ENCODE measurements at places on chromosomes 16 and 17. TPM values are rescaled to one million over a fixed set of nuclear protein-coding genes. Genes with fewer than 3 reads are reported as not detected.

TRIM72 gene
- total RNA-seq = under 0.01 TPM

- H3K4me3 ChIP-seq = no peak overlapping the region
- no peaks in the 10 kb centered on the region for H3K27me3 ChIP-seq
- H3K4me1 ChIP-seq = no peaks in the 10 kb centered on the region
- H3K36me3 ChIP-seq = no peaks in the 10 kb centered on the region
Observed at GRCh38 chr16:21076186-21076883, 74.3 kb downstream of the DNAH3 start.

GRCh38 chr16:14215941-14216340, 144.8 kb downstream of the MRTFB start:
- no peaks in the 10 kb centered on the region for H3K4me1 ChIP-seq
- H3K27me3 ChIP-seq = no peaks in the 10 kb centered on the region
- no peak overlapping the region for H3K27ac ChIP-seq
- DNase-seq = no peak

DNA sequence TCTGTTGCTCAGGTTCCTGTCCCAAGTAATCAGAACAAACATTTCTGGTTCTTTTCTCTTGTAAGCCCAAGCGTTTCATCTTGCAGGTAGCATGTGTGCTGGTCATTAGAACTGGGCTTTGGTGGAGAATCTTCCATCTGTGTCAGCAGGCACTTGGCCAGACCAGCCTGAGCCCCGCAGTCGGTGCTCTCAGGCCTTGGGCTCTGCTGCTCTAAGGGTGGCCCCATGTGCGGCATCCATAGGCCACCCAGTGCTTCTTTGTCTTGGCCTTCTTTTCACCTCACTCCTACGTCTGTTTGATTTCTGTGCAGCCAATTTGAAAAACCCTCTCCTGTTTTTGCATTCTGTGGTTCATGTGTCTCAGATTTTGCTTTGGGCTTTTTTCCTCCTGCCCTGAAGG, 51.6 kb downstream of the PLD6 start:
- H3K36me3 ChIP-seq = no peaks in the 10 kb centered on the region
- no peak for DNase-seq
- no peak overlapping the region for H3K4me3 ChIP-seq
- no peaks in the 10 kb centered on the region for H3K4me1 ChIP-seq

- no peaks in the 10 kb centered on the region for H3K27me3 ChIP-seq
- H3K4me1 ChIP-seq = no peaks in the 10 kb centered on the region
- no peak for DNase-seq
- no peak overlapping the region for H3K4me3 ChIP-seq
- no peak overlapping the region for H3K27ac ChIP-seq
- peaks cover 7% of the 10 kb centered on the region for H3K36me3 ChIP-seq
Observed at GRCh38 chr17:47669081-47669480, 19.4 kb downstream of the KPNB1 start.

DNA sequence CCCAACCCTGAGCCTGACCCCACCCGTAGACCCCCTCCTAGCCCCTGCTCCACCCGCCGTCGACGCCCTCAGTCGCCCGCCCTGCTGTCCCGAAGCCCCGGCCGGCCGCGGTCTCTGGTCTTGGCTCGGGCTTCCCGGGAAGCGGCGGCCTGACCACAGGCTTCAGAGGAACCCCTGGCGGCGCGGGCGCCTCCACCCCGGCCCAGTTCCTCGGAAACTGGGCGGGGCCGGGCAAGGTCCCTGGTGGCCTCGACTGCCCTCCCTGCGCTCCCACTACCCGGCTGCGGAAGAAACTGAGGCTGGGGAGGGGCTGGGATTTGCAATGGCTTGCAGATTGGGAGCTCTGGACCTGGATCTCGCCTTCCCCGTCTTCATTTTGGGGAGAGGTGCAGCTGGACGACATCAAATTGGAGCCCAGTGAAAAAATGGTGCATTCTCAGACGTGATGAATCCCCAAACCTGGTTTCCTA, 692 bp upstream of the SOCS1 start:
- no peak for DNase-seq
- peaks cover 2% of the 10 kb centered on the region for H3K4me1 ChIP-seq
- H3K27me3 ChIP-seq = no peaks in the 10 kb centered on the region

DNA sequence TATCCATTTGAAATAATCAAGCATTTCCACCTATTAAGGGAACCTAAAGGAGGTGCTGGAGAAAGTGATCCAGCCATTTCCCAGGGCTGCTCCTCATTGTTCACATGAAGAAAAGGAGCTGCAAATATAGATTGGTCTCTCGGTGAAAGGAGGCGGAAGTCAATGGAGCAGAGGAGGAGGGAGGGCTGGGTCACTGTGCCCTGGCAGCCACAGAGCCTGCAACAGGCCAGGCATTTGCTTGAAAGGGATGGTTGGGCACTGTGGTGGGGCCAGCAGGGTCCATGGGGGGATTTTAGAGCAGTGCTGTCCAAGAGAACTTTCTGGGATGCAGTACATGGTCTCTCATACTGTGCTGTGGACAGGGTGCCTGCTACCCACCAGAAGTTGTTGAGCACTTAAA, 173.2 kb downstream of the CYLD start:
- no peaks in the 10 kb centered on the region for H3K36me3 ChIP-seq
- H3K27me3 ChIP-seq = no peaks in the 10 kb centered on the region
- no peak overlapping the region for H3K27ac ChIP-seq
- no peaks in the 10 kb centered on the region for H3K4me1 ChIP-seq

- H3K27ac ChIP-seq = peak overlapping the region; percentile 60
- no peak overlapping the region for H3K4me3 ChIP-seq
- peaks cover 83% of the 10 kb centered on the region for H3K4me1 ChIP-seq
- H3K27me3 ChIP-seq = no peaks in the 10 kb centered on the region
Observed at GRCh38 chr17:40328386-40328766, 19.4 kb downstream of the RARA start.

TMIGD1 gene
- not detected for total RNA-seq

- H3K4me1 ChIP-seq = no peaks in the 10 kb centered on the region
- no peaks in the 10 kb centered on the region for H3K36me3 ChIP-seq
- H3K4me3 ChIP-seq = no peak overlapping the region
Observed at GRCh38 chr16:68954911-68955635, 111.7 kb downstream of the TANGO6 start.

GRCh38 chr17:45995627-45996270, 3.3 kb upstream of the STH start:
- no peaks in the 10 kb centered on the region for H3K36me3 ChIP-seq
- no peak overlapping the region for H3K27ac ChIP-seq
- no peaks in the 10 kb centered on the region for H3K4me1 ChIP-seq
- no peak overlapping the region for H3K4me3 ChIP-seq
- no peaks in the 10 kb centered on the region for H3K27me3 ChIP-seq
- DNase-seq = no peak

DNA sequence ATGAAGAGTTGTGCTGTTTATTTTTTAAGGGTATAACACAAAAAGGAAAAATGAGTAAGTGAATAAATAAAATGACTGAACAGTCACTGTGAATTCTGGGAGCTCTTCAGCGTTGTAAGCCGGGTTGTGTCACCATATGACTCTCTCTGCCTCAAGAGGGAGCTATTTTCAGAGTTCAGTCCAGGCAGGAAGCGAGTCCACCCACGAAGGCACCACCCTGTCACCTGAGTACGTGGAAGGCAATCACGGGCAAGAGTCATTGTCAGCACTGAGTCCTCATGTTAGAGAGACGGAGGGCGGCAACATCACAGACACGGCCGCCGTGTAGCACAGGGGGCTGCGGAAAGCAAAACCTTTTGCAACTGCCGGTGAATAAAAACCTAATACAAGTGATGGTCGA, 227.6 kb downstream of the UTP18 start:
- DNase-seq = no peak
- no peaks in the 10 kb centered on the region for H3K4me1 ChIP-seq
- H3K27ac ChIP-seq = no peak overlapping the region
- no peak overlapping the region for H3K4me3 ChIP-seq
- H3K27me3 ChIP-seq = no peaks in the 10 kb centered on the region

DNAAF8 gene
- 1.3 TPM for total RNA-seq

GRCh38 chr16:63890081-63890480, 1231.8 kb downstream of the CDH11 start:
- H3K4me3 ChIP-seq = no peak overlapping the region
- no peaks in the 10 kb centered on the region for H3K27me3 ChIP-seq
- H3K36me3 ChIP-seq = no peaks in the 10 kb centered on the region

- H3K27me3 ChIP-seq = no peaks in the 10 kb centered on the region
- no peak for DNase-seq
- no peak overlapping the region for H3K4me3 ChIP-seq
- H3K27ac ChIP-seq = no peak overlapping the region
Observed at GRCh38 chr16:4511441-4512082, 27.0 kb downstream of the CDIP1 start.

DNA sequence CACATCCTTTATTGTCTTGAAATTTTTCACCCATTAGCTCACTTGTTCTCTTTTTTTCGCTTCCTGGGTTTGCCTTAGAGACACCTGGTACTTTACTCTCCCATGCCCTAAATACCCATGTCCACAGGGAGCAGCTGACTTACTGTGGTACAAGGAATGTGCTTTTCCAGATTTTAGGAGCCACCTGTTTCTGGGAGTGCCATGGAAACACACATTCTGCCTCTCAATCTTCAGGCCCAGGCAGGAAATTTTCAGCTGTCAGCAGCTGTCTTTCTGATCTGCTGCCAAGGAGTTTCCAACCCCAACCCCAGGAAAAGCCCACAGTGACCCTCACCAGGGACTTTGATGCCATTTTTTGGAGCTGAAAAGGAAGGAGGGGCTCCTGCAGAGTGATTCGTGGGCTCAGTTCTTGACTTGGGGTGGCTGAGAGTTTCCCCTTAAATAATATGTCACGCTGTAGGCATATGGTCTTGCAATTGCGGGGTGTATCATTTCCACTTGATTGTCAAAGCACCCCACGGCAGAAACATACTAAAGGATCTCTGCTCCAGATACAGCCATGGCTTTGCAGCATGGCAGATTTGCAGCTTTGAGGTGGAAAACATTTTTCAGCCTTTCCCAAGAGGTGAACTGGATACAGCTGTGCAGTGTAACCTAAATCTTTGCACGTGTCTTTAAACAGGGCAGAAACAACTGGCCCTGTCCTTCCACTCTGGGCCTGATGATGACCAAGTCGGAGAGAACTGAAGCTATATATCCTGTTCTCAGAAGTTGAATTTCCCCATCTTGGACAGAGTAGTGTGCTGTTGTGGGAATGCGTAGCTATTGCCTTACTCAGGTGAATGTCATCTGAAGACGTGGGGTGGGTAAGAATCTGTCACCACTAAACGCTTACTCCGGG, 19.2 kb downstream of the RBFOX1 start:
- H3K36me3 ChIP-seq = no peaks in the 10 kb centered on the region
- DNase-seq = no peak
- H3K27me3 ChIP-seq = no peaks in the 10 kb centered on the region
- no peaks in the 10 kb centered on the region for H3K4me1 ChIP-seq
- H3K4me3 ChIP-seq = no peak overlapping the region

GRCh38 chr17:5931616-5932015, 138.6 kb upstream of the WSCD1 start:
- H3K27ac ChIP-seq = no peak overlapping the region
- no peak overlapping the region for H3K4me3 ChIP-seq
- H3K27me3 ChIP-seq = peaks cover 4% of the 10 kb centered on the region
- H3K4me1 ChIP-seq = no peaks in the 10 kb centered on the region

GRCh38 chr16:20903899-20904506, 3.4 kb downstream of the LYRM1 start:
- H3K4me1 ChIP-seq = peaks cover 27% of the 10 kb centered on the region
- H3K36me3 ChIP-seq = no peaks in the 10 kb centered on the region
- no peaks in the 10 kb centered on the region for H3K27me3 ChIP-seq
- H3K4me3 ChIP-seq = no peak overlapping the region

DNA sequence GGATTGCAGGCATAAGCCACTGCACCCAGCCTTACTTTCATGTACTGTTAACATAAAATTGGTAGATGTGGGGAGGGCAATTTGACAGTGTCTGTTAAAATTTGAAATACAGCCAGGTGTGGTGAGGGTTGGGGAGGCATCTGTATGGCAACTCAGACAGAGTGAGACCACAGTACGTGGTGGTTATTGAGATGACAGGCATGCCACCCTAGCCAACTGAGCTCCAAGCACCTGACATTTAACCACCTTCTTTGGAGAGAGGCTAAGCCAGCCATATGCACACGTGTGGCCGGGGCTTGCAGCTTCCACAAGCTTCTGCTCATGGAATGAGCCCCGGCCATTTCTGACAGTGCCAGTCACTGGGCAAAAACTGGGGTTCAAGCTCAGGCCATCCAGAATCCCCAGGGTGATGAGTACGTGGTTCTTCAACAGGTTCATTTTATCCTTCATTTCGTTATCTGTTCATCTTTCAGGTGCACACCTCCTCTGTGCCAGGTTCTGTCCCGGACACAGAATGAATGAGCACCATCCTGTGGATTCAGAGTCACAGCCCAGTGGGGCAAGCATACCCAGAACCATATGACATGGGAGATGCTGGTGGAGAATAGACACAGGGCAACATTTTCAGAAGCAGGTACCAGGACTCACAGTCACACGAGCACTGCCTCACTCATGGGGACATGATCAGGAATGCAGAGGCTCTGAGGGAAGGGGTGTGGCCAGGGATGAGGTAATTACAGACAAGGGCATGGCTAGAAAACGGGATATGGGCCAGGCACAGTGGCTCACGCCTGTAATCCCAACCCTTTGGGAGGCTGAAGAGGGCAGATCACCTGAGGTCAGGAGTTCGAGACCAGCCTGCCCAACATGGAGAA, 36.2 kb downstream of the C16orf82 start:
- H3K4me3 ChIP-seq = no peak overlapping the region
- H3K36me3 ChIP-seq = no peaks in the 10 kb centered on the region
- no peaks in the 10 kb centered on the region for H3K27me3 ChIP-seq
- no peak for DNase-seq
- H3K27ac ChIP-seq = no peak overlapping the region
- no peaks in the 10 kb centered on the region for H3K4me1 ChIP-seq

GRCh38 chr17:27554152-27554551, 76.8 kb upstream of the LGALS9 start:
- H3K27ac ChIP-seq = no peak overlapping the region
- no peaks in the 10 kb centered on the region for H3K36me3 ChIP-seq

All from breast epithelium (tissue), 4 donors.